H7 (cell line): ENCODE measurements at places on chromosomes 12 and 14. TPM values are rescaled to one million over a fixed set of nuclear protein-coding genes. Genes with fewer than 3 reads are reported as not detected.

DNA sequence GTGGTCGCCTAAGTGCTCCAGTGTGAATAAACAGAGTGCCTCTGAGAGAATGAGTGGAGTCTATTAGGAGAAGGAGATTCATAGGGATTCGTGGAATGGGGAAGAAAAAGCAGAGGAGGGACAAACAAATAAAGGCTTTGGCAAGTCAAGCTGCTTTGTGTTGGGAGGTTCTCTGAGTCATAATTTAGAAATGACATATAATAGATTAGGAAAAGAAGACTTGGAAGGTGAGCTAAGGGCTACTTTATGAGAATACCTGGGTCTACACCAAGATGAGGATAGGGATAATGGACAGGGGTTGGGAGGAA, 6.4 kb upstream of the NTN4 start:
- no peak for DNase-seq

- no peak for DNase-seq
Measured at GRCh38 chr14:92756446-92756845, 8.0 kb upstream of the LGMN start.

DNA sequence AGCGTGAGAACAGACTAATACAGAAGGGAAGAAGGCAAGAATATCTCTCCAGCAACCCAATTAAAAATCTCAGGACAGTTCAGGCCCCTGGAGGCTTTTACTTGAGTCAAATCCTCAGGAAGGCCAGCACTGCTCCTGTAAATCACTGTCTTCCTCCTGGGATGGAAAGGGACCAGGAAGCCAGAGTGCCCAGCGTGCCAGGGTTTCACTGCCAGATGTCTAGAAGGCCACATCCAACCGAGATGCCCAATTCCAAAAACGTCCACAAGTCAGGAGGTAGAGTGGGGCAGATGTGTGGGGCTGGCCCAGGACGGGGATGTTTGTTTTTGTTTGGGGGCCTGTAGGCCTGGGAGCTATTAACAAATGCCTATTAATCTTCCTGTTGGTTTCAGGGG, 332.0 kb downstream of the MED13L start:
- no peak for DNase-seq

GRCh38 chr12:24075650-24076049, 126.2 kb upstream of the SOX5 start:
- DNase-seq = no peak

DNA sequence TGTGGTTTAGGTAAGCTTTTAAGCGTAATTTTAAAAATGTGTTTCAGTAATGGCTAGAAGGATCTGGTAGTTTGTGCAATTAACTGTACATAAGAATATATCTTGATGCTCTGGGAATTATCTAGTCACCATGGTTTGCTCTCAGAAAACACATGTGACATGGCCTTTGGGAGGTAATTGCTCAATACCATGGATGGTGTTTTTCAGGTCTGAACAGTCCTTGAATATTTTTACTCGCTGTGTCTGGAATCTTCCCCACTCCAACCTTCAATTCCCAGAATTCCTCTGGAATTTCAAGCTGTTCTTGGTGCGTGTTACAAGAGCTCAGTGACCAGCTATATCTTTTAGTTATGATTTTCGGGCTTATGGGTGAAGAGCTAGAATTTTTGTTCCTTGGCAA, 85.3 kb downstream of the DAAM1 start:
- DNase-seq = no peak

GRCh38 chr14:55772486-55772885, 192.5 kb downstream of the KTN1 start:
- no peak for DNase-seq

DNA sequence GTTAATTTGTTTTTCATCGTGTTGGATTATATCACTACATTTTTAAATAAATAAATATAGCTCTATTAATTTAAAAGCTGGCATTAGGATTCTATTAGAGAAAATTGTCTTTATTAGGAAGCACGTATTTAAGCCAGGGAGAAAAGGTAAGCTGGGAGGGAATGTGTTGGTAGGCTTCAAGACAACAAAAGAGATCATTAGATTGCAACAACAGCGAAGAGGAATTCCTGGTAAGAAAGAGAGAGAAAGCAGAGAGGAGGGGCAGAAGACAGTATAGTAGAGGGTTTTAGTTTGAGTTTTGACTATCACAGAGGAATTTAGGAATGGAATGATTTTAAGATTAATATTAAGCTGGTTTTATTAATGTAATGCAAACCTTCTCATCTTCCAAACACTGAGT, 613.6 kb upstream of the USP15 start:
- peak; percentile 1 for DNase-seq

GRCh38 chr12:67698672-67699581, 50.4 kb downstream of the DYRK2 start:
- no peak for DNase-seq

GRCh38 chr12:1533602-1534304, 60.6 kb downstream of the FBXL14 start:
- DNase-seq = no peak

GRCh38 chr12:54010053-54010971, 1.5 kb downstream of the HOXC8 start:
- no peak for DNase-seq

DNA sequence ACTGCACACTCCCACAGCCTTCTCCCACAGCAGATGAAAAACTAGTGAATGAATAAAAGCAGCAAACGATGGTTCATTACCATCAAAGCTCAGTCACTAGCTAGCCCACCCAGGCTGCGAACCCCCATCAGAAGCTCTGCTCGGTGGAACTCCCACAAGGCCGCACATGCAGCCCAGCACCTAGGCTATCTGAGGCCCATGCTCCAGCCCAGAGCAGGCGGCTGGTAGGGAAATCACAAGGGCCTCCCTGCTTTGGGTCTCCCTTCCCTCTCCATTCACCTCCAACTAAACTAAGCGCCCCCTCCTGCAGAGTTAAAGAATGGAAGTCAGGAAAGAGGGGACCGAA, 69.0 kb downstream of the ITPK1 start:
- no peak for DNase-seq

DNA sequence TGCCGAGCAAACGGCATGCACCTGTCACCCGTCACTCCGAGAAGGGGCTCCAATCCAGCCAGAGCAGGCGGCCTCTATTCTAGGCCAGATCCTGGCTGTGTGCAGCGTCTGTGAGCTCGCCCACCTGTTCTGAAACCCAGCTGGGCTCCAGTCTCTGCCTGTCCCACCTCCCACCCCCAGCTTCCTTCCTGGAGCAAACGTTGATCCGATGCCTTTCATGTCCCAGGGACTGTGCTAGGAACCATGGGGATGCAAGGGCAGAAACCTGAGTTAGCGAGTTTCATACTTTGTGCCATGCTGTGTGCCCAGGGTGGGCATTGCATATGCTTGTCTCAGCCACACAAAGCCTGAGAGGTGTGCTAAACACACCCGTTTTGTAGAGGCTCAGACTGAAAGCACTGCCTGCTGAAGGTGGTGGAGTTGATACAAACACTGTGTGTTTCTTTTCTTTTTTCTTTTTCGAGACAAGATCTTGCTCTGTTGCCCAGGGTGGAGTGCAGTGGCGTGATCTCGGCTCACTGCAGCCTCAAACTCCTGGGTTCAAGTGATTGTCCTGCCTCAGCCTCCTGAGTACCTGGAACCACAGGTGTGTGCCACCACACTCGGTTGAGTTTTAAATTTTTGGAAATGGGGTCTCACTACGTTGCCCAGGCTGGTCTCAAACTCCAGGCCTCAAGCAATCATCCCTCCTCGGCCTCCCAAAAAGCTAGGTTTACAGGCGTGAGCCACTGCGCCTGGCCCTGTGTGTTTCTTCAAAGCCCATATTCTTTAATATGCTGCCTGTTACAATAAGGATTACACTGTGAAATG, 84.1 kb upstream of the MED13L start:
- DNase-seq = no peak

DNA sequence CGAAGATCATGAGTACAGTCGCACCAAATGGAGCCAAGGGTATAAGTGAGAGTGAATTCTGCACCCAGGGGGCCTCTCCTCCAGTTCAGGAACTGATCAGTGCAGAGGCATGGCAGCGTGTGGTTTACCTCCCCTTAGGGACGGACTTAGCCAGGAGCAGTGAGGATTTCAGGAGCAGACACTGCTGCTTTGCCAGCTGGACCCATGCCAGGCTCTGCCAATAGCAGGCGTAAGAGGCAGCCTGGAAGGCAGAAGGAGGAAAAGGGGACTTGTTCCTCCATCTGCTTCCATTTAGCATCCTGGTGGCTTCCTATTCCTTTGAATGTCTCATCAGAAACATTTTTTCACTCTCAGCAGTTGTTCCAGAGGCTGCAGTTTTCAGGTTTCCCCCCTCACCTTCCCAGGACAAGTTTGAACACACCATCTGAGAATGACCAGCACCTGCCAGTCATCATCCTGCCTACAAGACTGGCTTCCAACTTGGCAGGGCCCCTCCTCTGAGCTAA, 137.0 kb upstream of the LMNTD1 start:
- DNase-seq = no peak

- DNase-seq = peak; percentile 94
Measured at GRCh38 chr12:30926243-30927221, at the start of gene TSPAN11. TSS of gene TSPAN11 (plus strand) at chr12:30926748. CDS start at chr12:30953992, 27,244 bp downstream.

GRCh38 chr14:61090432-61091216, 109.6 kb downstream of the SLC38A6 start:
- DNase-seq = peak; percentile 38

GRCh38 chr12:132550830-132551640, 59.3 kb downstream of the LRCOL1 start:
- peak; percentile 67 for DNase-seq

Gene GZMB
- total RNA-seq = not detected in 2 replicates

Gene POTEG
- not detected in 2 replicates for total RNA-seq

Gene LEMD3
- 20.5 and 28.3 TPM in 2 replicates for total RNA-seq

Gene ASCL1
- total RNA-seq = 0.07 TPM in 1 of 2 replicates, not detected in the other

Gene TMTC2
- total RNA-seq = 3.7 and 4.8 TPM in 2 replicates

Gene SIRT4
- 3.1 and 4.1 TPM in 2 replicates for total RNA-seq

Gene ATG14
- total RNA-seq = 9.6 and 11.7 TPM in 2 replicates
